ENCODE measurements at places on chromosomes 6 and 20.

GRCh38 chr6:55964136-55964535 lies 88.7 kb upstream of the BMP5 start:
- no peak for DNase-seq

GRCh38 chr6:147170269-147170668 lies 33.9 kb upstream of the STXBP5 start:
- DNase-seq = no peak

- no peak for DNase-seq
Measured at GRCh38 chr6:119672725-119673124, 323.2 kb upstream of the MAN1A1 start.

- no peak for DNase-seq
Measured at GRCh38 chr20:46704714-46705377, 4.6 kb upstream of the SLC2A10 start.

DNA sequence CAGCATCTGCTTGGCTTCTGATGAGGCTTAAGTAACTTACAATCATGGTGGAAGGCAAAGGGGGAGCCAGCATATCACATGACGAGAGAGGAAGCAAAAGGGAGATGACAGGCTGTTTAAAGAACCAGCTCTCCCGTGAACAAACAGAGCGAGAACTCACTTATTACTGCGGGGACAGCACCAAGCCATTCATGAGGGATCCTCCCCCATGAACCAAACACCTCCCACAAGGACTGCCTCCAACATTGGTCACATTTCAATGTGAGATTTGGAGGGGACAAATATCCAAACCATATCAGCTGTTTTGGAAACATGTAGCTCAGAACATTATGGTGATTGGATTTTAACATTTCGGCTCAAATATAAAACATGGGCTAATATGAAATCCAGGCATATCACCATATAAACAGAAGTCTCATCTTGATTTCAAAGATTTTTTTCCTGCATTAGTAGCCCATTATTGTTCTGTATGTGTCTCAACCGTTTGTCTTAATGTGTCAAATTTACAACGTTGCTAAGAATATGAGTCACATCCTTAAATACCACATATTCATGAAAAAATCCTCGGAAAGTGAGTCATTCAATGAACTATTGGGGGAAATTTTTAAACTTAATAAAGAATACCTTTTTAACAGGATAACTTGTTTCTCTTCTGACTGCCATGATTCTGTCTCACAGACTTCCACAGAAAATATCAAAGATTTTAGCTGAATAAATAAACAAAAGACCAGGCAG lies 894.3 kb downstream of the TFAP2A start:
- DNase-seq = no peak

- DNase-seq = no peak
Measured at GRCh38 chr6:87656857-87657256, 45.2 kb downstream of the AKIRIN2 start.
